ENCODE measurements at places on chromosomes 3 and 15.

- DNase-seq = no peak
These were observed 5.5 kb downstream of the TATDN2 start for GRCh38 chr3:10253731-10254130.

DNA sequence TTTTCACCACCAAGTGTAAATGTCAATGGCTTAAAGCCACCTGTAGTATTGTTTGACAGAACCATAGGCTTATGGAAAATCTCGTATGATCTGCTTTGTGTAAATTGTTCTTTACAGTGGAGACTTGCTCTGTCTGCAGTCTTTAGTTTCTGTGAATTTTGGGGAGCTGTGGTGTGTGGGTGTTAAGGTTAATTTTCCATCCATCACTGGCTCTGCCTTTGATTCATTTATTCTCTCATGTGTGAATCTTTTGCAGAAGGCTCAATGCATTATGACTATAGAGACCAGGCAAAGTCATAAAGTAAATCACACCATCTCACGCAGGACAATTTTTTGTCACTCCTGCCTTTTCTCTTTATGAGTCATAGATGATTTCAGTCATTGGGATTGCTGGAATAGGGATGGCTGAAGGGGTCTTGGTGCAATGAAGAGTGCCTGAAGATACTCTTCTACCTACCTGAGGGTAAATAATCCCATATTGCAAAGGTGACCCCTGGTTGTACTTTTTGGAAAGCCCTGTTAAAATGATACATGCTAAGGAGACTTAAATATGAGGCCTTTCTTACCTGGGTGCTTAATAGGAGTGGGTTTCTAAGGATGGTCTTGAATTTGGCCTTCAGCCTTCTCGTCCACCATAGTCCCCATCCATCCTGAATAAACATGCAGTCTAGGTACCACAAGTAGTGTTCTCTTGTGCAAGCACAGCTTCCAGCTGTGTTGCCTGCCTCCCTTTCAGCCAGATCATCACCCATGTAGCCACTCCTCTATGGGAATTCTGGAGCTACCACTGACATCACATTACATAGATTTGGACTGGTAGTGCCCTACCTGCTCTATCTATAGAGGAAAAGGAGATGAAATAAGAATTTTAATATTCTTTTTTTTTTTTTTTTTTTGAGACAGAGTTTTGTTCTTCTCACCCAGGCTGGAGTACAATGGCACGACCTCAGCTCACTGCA is 14.3 kb downstream of the TGFBR2 start:
- DNase-seq = no peak

DNA sequence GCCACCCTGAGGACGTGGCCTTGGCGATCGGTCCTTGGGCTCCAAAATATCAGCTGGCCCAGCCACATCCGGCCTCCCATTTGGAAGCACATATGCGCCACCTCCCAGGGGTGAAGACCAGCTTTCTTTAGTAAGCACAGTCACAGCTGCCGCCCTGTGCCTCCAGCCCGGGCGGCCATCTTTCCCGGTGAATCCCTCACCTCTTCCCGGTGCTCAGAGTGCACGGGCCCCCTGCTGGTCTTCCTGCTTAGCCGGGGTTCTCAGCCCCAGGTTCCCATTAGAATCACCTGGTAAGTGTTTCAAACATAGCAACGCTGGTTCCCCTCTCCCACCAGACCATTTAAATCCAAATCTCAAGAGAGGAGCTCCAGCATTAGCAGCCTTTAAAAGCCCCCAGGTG is 232.2 kb downstream of the VPS13C start:
- no peak for DNase-seq

DNA sequence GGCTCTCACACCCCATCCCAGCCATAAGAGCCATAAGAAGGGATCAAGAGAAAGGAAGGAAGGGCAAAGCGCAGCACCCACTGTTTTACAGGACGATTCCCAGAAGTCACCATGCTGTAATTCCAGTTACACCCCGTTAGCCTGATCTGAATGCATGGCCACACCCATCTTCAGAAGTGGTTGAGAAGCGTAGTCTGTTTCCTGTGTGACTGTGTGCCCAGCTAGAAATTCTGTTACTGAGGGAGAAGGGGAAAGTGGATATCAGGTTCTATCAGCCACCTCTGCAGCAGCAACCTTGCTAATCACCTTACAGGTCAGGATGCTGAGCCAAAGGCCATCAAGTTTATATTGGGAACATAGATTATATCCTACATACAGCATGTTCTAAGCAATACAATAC is 260.0 kb downstream of the ABHD5 start:
- DNase-seq = no peak

GRCh38 chr3:44963571-44964325 is 12.2 kb downstream of the ZDHHC3 start:
- no peak for DNase-seq

GRCh38 chr15:72782274-72783003 is 1.1 kb downstream of the ADPGK start:
- no peak for DNase-seq

- DNase-seq = no peak
These were observed 96.7 kb upstream of the KCNMB2 start for GRCh38 chr3:178439504-178439903.

DNA sequence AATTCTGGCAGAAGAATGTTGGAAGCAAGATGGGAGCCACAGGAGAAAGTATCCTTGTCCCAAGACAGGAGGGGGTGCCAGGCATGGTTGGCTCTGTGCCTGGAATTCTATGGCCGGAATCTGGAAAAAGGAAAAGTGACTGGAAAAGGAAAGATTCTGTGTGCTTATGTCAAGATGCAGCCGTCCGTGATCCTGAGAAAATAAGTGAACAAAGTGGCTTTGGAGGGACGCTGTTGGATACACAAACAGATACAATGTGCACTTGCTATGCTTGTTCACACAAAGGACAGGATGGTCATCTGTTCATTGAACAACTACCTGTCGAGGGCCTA is 28.5 kb upstream of the MUC20 start:
- no peak for DNase-seq

GRCh38 chr3:51386159-51386851 is 1.2 kb downstream of the MANF start:
- DNase-seq = no peak

GRCh38 chr3:93931597-93932229 is 42.0 kb downstream of the PROS1 start:
- no peak for DNase-seq

GRCh38 chr3:87375231-87375682 is 98.9 kb upstream of the POU1F1 start:
- DNase-seq = no peak

GRCh38 chr15:52567871-52568600 is 794 bp downstream of the ARPP19 start:
- no peak for DNase-seq

DNA sequence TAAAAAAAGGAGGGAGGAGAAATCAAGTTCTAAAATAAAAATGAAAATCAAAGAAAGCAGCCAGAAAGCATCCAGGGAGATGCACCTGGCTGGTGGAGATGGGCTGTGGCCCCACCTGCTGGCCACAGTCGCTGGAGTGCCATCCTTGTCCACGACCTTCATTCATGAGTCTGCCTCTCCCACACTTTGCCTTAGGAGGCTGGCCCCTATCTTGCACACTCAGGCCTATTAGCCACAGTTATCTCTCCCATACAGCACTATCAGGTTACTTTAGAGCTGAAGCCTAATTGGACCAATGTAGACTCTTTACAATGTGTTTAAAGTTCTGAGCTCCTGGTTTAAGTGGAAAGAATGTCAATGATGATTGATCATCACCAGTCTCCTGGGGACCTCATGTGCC is 392.0 kb upstream of the RORA start:
- no peak for DNase-seq

DNA sequence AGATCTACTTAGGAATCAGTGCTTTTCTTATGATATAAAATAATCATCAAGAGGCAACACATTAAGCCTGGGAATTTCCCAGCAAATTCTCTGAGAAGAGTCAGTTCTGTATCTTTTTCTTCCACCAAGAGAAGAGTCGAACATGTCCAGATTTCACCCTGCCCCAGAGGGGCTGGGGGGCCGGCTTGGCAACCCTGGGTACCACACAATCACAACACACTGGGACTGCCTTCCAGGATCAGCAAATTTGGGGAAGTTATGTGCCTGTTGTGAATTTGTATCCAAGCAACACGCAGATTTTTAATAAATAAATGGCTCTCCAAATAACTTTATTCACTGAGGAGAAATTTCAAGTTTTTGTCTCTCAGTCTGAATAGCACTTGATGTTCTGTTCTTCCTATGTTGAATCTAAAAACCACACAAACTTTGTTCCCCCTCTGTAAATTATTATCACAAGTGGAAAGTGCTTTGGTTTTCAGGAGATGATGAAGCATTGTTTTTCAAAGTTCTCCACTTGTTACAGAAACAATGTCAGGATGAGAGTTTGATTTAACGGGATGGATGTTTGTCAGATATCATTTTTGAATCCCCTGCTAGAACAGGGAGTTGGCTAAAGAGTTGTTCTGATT is 357.2 kb downstream of the ZNF385D start:
- no peak for DNase-seq

- no peak for DNase-seq
These were observed 28.4 kb upstream of the ATP2C1 start for GRCh38 chr3:130865489-130865888.

GRCh38 chr3:16124636-16125035 is 49.8 kb upstream of the GALNT15 start:
- DNase-seq = no peak

DNA sequence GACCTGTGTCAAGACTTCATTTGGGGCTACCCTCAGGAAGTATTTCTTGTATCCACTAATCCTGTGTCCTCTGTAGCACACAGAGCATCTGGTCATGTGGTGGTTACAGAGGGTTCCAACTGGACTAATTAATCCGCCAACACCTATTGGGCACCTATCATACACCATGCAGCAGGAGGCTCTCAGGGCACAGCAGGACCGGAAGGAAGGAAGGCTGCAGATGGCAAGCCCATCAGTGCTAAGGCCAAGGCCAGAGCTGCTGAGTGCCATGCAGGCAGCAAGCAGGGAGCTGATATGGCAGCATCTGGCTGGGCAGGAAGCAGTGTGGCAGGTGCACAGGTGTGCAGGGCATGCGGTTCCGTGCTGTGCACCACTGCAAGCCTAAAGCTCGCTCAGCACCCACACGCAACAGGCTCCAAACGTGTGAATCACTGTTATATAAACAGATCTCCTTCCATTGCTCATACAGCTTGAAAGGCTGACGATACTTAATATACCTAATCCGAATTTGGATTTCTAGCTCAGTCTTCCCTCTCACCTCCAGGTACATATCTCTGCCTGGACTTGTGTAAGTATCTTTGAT is 64.4 kb upstream of the SNRPA1 start:
- DNase-seq = no peak

- DNase-seq = no peak
These were observed 45.2 kb upstream of the SYNPR start for GRCh38 chr3:63232764-63233396.

GRCh38 chr15:96338074-96338765 is 7.7 kb downstream of the NR2F2 start:
- DNase-seq = no peak

- DNase-seq = no peak
These were observed 468.1 kb downstream of the SHQ1 start for GRCh38 chr3:72380193-72380592.

DNA sequence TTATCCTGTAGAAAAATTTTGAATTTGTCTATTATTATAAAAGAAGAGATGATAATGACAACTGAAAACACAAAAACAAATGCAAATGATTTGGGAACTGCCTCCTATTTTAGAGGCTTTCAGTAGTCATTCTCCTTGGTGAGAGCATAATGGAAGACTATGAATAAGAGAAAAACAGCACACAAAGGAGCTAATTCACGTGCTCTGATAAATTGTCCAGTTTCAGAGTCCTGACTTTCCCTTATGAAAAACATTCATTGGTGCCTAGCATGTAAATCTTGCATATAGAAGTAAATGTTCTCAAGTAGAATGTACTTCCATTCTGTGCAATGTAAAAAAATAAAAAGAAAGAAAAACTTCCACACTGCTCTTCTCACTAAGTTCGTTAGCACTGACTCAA is 206.1 kb downstream of the IL5RA start:
- DNase-seq = no peak

DNA sequence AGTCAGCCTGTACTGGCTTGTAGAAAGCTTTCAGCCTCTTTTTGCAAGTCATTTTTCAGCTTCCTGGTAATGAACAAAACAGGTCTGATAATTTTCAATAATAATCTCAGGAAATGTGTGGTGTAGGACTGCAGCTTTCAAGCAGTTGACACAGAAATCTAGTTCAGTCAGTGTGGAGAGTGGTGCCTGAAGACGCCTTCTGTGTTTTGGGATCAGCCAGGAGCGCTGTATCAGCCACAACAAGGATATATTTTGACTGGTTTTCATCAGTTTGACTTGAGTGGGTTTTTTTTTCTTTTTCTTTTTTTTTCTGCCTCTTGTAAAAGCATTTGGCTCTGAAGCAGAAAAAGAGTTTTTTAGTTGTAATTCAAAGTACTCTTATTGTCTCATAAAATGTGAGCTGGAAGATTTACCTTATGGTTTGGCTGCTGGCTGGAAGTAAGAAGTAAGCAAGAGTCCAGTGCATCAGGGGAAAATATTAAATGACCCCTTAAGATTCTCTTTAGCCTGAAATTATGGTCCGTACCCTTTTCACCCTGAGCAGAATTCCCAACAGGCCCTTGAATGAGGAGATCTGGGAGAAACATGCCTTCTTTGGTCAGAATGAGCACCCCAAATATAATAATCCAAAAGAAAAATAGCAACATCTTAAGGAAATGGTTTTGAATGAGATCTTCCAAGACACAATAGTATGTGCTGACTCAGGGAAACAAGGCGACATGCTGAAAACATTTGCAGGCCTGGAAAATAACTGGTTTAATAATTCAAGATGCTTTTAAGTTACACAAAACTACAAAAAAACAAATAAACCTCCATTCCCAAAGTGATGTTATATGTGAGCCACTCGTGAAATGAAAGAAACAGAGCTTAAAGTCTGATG is 332.7 kb upstream of the ADAMTS9 start:
- no peak for DNase-seq

- no peak for DNase-seq
These were observed 6.4 kb downstream of the IQSEC1 start for GRCh38 chr3:13066834-13067233.

DNA sequence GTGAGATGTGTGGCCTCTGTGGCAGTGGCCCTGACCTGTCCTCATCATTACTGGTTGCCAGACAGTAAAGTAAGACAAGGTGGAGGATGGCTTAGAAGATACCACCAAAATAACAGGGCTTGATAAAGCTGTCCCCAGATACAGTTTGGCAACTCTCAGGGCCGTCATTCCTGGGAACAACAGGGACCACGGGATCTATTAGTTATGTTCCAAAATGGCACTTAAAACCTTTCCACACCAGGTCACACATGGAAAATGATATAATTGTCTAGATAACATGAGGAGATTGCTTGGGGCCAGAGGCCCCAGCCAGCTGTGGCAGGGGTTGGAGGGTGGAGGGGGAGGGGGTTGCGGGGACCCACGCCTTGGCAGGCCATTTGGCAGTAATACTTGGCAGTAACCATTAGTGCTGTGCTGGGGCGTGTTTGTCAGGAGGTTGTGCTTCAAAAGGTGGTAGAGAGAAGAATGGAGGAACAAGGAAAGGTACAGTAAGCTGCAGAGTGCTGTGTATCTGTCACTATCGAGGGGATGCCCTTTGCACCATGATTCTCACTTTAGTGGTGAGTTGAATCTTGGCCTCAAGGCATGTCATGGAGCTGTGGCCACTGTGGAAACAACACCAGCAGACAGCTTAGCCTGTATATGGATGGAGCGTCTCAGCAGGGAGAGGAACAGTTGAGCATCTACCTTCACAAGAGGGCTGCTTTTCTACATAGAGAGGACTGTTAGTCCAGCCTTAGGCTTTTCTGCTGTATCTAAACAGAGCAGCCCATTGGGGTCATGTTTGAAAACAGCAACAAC is 14.0 kb downstream of the PLCL2 start:
- DNase-seq = no peak

- DNase-seq = no peak
These were observed 41.6 kb upstream of the AP3B2 start for GRCh38 chr15:82751308-82751707.

- DNase-seq = no peak
These were observed 191.8 kb downstream of the MAGI1 start for GRCh38 chr3:65846936-65847335.

Measured in caudate nucleus (tissue), 63 donors.